ENCODE measurements at places on chromosomes 4 and X.

DNA sequence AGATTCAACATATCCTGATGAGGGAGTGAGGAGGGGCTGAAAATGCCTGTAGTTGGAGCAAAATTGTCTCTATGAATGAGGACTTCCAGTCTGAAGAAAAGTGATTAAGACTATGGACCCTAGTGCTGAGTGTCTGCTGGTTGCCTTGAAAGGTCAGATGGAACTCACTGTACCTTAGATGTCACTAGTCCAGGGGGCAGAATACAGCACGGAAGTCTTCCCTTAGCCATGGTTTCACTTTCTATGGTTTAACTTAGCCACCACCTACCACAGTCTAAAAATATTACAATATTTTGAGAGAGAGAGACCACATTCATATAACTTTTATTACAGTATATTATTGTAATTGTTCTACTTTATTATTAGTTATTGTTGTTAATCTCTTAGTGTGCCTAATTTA is 223.1 kb downstream of the FMR1NB start:
- DNase-seq, result no peak

- no peak for DNase-seq
Measured at GRCh38 chr4:166197166-166197565, 324.1 kb downstream of the TLL1 start.

- DNase-seq, result no peak
Measured at GRCh38 chrX:18203631-18204030, 17.1 kb downstream of the BEND2 start.

DNA sequence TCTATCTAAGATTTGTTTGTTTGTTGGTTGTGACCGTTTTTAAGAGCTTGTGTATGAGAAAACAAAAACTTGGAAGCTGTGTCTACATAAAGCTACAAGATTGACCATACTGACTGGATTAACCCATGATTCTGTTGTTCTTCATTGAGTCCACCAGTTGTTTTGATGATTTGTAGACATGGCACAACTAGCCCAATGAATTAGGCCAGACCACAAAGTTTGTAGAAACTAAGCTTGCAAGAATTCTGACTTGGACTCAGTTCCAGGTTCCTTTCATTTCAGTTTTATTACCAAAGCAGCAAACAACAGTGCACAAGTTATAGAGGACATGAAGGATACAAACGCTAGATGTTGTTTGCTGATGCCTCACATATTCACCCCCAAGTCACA is 119.3 kb downstream of the RASGEF1B start:
- DNase-seq, result no peak
